ENCODE measurements at places on chromosomes 2 and 18.

DNA sequence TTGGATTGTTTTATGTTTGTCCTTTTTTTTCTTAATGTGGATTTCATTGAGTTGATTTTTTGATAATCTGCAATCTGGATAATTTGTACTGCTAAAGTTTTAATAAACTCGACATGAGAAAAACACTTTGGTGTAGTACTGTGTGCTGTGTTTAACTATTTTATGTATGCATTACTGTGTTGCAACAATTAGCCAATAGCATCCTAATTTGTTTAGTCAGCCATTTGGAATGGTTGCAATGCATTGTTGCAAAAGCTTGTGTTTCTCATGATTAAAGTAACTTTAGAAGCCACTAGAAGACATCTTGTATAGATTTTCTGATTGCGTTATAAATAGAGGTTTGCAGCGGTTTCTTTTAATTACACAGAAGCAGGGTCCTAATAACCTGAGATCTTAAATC lies 53.5 kb downstream of the PPIG start:
- DNase-seq = no peak

DNA sequence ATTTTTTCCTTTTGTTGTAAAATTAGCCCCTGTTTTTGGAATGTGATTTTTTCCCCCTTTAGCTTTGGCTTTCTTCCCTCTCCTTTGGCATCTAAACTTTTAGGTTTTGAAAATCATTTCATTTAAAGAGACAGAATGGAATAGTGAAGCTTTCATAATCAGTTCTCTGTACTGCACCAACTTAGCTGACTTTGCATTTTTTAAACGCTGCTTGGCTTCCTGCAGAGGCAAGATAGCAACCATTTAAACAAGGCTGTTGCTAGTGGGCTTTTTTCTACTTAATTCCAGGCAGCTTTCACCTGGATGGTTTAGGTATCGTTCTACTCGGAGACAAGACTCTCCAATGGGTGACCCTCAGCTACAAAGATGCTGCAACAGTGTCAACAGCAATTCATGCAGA lies 267.9 kb upstream of the PKDCC start:
- no peak for DNase-seq

- DNase-seq = no peak
Measured at GRCh38 chr2:37917281-37918228, 7.5 kb upstream of the RMDN2 start.

DNA sequence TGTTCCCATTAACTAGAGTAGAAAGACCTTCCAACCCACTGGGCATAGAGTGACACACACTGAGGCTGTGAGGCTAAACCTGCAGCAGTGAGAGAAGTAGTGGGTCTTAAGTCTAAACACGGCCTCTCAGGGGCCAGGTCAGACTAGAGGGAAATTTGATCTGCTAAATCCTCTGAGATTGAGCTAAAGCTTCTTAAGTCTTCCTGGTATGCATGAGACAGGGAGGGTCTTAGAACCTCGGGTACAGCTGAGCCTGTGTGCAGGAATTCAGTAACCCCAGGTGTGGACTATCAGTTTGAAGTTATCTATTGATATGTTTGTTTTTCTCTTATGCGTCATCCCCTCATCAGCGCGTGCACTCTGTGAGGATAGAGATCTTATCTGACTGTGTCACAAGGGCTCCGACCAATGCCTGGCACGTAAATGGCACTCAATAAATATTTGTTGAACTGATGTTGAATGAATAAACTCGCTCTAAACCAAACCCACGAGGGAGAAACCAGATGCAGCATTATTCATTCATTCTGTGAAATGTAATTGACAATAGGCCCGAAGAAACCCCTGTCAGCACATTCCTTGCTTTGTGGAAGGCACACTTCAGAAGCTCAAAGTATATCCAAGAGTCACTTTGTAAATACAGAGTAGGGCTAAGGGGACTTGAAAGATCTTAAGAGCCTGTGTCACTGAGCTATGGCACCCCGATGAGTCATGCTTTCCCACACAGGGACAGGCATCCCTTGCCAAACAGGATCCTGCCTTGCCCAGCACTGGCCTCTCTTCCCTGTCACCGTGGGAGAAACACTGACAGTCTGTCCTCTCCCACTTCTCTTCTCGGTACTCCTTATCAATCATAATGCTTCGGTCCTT lies 21.7 kb upstream of the RAB10 start:
- DNase-seq = no peak

GRCh38 chr2:217063238-217063755 lies 203.4 kb upstream of the TNP1 start:
- no peak for DNase-seq

Measured in activated CD4-positive, alpha-beta T cell treated with anti-CD3 and anti-CD28 coated beads for 36 hours (primary cell).